ENCODE measurements at places on chromosomes 7 and 10.
A peak's percentile ranks its signal among the peaks of the same experiment; 100 is the strongest.

DNA sequence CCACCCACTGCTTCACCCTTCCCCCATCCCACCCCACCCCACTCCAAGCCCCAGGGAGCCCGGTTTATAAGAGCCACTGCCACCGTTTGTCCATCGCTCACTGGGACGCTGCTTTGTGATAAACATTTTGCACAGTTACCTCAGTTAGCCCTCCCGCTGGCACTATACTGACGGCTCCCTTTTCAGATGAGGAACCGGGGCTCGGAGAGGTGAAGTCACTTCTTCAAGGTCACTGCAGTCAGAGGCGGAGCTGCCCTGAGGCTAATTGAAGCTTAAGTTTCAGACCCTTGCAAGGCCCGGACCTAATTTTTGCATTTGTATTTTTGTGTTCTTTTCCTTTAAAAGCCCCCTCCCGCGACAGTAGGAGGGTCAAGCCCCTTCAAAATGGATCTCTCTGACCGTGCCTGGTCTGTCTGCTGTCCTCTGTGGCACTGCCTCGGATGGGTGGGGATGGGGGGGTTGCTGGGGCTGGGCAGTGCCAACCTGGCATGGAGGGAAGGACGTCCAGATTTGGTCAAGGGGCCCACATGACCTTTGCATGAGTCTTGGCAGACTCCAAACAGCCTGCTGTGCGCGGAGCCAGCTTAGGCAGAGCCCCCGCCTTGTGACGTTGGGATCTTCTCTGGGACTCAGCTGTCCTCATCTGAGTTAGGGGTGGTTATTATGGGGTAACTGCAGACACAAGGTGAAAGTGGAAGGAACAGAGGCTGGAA, 17.7 kb upstream of the NODAL start:
- no peak for DNase-seq

DNA sequence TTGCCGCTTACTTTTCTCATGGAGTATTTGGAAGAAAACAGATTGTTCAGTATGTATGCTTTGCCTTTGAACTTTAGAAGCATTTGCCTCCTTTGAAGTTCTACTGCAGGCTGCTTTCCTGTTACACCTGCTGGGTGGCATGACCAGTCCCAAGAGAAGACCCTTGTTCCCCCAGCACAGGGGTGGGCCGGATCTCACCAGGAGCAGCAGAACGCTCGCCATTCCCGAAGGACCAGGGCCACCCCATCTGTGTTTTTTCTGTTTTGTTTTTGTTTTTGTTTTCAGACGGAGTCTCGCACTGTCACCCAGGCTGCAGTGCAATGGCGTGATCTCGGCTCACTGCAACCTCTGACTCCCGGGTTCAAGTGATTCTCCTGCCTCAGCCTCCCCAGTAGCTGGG, 493.6 kb downstream of the PTPRN2 start:
- DNase-seq, result no peak

DNA sequence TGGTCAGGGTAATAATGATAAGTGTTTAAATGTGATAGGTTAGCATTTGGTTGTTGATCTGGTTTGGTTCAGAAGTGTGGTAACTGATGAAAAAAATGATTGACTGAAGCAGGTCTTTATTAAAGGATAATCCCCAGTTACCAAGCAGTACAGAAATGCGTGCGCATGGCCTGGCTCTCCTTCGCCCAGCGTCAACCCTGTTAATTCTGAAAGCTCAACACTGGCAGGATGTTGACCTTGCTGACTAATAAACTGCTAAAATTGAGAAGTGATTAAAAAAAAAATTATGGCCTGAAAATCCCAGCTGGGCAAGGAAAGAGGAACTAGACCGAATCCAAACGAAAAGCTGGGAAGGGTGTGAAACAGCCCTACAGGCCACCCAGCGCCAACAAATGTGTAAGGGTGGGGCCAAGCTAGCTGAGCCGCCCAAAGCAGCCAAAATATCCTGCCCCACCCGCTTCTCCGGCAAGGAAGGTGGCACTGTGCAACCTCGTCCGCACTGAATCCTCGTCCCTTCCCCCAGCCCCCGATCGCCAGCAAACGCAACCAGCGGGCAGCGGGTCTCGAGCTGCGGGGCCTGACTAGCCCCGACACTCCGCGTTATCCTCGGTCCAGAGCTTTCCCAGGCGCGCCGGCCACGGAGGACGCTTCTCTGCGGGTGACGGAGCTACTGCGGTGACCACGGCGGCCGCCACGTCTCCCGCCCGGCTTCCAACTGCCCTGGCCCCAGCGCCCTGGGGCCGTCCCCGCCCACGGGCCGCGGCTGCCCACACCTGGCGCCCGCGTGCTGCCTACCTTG, 561 bp downstream of the SHTN1 start:
- DNase-seq, result peak; percentile 21

DNA sequence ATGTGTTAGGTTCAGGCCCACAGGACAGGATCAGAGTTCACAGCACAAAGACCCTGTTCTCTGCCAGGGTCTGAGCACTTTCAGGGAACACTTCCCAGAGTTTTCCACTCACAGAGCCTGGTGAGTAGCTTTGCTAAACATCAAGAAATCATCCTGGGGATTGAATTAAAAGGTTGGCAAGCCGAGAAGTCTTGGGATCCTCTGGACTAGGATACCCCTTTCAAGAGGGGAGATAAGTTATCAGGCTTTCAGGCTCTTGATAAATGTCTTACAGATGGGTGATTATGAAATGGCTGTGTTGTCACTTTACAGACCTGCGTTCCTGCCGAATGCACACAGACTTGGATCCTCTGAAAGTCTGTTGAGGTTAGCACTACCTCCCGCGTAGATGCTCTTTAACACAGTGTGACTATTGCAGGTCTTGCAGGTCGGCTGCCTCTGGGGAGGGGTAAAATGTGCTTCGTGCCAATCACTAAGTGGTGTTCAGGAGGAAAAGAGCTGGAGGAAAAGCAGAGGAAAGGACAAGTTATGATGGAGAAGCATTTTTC, 473.5 kb upstream of the AKR1E2 start:
- DNase-seq, result no peak

DNA sequence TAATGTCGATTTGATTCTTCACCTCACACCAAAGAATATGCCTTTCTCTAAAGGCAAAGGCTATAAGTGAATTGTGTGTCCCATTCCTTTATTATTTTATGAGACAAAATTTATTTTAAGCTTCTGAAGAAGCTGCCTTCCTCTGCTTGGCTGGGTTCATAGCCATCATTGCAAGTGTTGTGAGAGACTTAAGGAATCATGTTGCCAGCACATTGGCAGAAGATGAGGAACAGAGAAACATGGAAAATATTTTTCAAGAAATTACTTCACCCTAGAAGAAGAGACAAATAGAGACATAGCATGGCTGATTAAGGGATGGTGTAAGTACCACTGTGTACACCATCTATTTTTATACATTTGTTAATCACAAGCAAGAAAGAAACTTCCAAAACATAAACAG, 230.1 kb upstream of the SEMA3E start:
- DNase-seq, result no peak

DNA sequence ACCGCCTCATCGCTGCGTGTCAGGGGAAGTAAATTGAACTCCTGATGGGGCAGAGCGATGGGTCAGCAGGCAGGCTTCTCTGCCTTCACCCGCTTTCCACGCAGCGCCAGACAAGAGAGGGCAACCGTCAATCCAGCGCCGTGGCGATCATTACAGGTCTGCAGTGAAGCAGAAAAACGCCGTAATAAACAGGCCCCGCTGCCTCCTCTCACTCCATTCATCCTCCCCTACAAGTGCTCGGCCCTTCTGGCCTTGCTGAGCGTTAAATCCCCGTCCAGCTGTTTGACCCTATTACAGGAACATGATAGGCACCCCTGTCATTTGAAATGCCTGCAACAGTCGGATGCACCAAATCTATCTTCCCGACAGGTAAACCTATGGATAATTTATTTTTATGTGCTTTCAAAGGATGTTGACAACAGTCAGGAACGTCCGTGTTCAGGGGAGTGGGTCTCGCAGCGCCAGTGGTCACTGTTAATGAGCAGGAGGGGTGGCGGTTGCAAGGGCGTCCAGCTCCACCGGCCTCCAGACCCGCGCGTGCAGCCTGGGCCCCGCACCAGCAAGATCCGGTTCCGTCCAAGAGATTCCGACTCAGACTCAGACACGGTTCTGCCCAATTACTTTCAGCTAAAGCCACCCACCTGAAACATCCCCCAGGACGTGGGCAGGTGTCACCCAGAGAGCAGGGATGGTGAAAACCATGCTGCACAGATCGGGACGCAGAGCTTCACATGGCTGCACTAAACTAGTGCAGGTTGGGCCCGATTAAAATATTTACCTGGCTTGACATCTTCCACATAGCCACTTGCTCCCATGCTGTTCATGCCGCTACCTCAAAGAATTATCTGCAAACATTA, 508.0 kb upstream of the MGMT start:
- DNase-seq, result no peak

GRCh38 chr7:27116031-27116961, 13.8 kb upstream of the HOXA2 start:
- no peak for DNase-seq

- DNase-seq, result no peak
Observed at GRCh38 chr10:35523670-35524225, 81.4 kb upstream of the GJD4 start.
